NCI-H187 treated with DMSO at 0.1 percent for 48 hours (cell line): ENCODE measurements at places on chromosomes 1 and 21.

DNA sequence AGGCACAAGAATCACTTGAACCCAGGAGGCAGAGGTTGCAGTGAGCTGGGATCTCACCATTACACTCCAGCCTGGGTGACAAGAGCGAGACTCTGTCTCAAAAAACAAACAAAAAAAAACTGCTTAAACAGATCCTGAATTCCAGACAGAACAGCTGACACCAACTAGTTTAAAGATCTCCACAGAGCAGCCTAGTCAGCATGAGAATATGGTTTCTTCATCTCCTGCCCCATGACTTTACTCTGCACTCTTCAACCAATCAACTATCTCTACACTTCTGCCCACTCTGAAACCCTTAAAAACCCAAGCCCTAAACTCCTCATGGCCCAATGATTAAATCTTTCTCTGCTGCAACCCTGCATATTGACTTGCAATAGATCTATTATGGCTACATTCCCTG, 7.5 kb upstream of the PRRC2C start:
- no peak for DNase-seq

DNA sequence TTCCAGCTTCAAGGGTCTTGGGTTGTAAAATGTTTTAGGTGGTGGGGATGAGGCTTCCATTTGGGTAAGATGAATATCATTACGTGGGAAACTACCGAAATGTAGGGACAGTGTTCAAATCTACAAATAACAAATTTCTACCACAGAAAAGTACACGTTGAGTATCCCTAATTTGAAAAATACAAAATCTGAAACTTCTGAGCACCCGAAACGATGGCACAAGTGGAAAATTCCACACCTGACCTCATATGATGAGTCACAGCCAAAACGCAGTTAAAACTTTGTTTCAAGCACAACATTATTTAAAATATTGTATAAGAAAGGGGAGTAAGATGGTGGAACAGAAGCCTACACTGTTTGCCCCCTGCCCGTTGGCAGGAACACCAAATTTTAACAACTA, 8.8 kb upstream of the HENMT1 start:
- no peak for DNase-seq

DNA sequence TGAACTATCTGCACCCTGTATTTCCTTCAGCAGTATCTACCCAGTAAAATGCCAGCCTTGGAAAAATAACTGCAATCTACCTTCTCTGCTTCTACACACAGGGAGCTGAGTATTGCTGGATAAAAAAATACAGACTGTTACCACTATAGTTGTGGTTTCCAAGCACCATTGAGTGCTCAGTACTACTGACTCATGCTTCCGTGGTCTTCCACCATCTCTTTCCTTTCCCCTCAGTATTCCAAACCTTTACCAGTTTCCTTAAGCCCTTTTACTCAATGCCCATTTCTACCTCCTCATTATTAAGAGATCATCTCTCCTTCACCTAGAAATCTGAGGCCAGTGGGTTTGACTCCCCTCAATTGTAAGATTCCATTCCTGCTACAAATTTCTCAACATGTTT, 23.8 kb downstream of the GLMN start:
- no peak for DNase-seq

GRCh38 chr1:197845886-197846285, 56.5 kb upstream of the C1orf53 start:
- DNase-seq, result no peak

DNA sequence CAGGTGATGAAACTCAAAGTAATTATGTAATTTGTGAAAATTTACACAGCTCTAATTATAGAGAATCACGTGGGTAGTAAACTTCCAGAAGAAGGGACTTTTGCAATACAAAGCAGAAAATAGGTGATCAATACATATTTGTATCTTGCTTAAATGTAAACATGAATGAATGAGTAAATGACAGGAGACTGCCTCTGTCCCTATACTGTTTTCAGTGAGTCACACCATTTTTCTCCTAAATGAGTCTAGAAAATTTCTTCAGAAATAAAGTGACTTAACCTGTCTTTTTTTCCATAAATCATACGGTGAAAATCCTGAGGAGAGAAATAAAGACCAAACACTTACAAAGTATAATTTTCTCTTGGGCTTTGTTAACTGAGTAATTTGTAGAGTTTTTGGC, 11.9 kb downstream of the RAP1A start:
- no peak for DNase-seq

- no peak for DNase-seq
Observed at GRCh38 chr1:2429780-2430591, 17.6 kb upstream of the PEX10 start.

DNA sequence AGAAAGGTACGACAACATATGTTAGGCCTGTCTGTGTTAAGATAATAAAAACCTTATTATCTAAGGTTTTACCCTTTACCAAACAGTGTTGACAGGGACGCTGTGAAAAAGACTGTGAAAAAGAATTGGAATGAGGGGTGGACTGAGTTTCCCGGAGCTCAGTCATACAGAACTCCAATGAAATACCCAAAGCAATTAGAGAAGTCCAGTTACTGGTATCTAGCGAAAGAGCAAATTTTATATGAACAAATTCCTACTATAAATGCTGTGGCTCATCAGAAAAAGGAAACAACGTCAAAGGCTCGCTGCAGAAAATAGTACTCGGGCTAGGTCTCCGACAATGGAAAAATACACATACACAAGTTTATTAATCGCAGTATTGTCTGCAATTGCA, 708 bp upstream of the RBBP5 start:
- no peak for DNase-seq

- DNase-seq, result no peak
Observed at GRCh38 chr1:160624464-160624863, 22.4 kb downstream of the SLAMF1 start.

DNA sequence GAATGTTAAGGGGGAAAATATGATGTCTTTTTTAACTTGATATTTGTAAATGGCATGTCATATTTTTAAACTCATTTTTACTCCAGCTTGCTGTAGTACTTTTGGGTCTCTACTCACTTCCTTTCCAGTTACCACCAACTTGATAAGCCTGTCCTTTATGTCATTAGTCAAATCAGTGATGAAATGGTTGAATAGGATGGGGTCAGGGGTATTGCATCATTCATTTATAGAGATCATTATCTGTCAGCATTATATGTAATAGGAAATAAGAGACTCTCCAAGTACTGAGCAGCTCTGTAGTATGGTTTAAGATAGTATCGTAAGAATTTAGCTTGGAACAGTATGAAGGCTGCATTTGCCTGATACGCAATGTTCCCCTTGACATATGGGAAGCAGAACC, 227.3 kb downstream of the BRINP3 start:
- no peak for DNase-seq

GRCh38 chr1:245317217-245317616, 162.4 kb downstream of the KIF26B start:
- DNase-seq, result no peak

DNA sequence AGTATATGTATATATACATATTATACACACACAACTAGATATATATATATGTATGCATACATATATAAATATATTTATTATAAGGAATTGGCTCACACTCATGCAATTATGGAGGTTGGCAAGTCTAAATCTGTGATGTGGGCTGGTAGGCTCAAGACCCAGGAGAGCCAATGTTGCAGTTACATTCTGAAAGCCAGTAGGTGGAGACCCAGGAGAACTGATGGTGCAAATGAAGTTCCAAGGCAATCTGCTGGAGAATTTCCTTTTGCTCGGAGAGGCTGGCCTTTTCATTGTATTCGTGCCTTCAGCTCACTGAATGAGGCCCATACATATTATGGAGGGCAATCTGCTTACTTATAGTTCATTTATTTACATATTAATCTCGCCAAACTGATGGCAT, 9.4 kb downstream of the IVL start:
- DNase-seq, result peak; percentile 35

DNA sequence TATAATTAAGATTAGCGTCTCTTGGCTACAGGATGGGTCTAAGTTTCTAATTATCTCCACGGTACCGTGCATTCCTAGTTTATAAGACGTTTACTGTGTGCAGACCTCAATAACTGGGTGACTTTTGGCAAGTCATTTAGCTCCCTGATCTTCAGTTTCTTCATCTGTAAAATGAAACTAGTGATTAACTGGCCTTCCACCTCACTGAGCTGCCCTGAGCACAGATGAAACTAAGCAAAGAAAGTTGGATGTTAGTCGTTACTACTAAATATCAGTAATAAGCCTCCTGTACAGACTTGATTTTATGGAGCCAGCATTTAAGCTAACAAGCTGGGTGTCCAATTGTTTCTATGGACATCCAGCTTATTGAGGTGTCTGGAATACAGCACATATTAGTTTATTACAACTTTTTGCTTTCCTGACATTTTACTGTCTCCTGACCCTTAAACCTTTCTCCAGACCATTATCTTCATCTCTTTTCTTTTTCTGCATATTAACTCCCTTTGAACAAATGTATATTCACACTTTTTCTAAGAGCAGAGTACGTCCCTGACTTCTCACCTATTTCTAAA, 1.1 kb downstream of the CR2 start:
- DNase-seq, result no peak

- DNase-seq, result no peak
Observed at GRCh38 chr1:190022709-190023108, 455.0 kb downstream of the BRINP3 start.

GRCh38 chr1:48500541-48501450, 28.8 kb upstream of the SPATA6 start:
- DNase-seq, result no peak

- DNase-seq, result no peak
Observed at GRCh38 chr1:180131510-180131909, 23.2 kb upstream of the QSOX1 start.

- no peak for DNase-seq
Observed at GRCh38 chr1:224503161-224504118, 68.8 kb upstream of the WDR26 start.

DNA sequence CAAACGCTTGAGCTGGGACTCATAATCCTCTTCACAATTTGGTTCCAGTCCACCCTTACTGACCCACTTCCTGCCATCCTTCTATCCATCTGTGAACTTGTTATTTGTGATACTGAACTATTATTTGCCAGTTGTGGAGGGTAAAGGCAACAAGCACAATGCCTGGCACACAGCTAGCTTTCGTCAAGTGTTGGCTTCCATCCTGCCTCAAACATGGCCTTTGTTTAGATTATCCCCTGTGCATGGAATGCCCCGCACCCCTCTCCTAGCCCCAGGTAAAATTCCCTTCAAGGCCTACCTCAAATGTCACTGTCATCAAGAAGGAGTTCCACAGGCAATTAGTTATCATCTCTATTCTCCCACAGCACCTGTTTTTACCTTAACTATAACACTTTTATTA, 11.4 kb upstream of the CDCA8 start:
- DNase-seq, result no peak

DNA sequence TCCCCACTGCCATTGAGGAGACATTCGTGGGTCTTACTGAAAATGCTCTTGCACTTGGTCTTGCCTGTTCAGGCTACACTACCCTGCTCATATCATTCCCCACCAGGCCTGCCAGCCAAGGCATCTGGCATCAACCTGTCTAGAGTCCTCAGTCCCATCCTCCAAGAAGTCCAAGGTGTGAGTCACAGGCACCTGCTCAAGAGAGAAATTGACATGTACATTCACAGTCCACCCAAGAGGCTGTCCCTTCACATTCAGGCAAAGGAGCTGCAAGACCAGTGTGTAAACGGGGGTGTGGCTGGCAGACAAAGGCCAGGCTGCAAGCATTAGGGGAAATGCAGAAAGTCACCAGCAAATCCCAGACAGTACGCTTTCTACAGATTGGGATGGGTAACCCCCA, 13.1 kb upstream of the PLA2G2C start:
- DNase-seq, result no peak

- DNase-seq, result no peak
Observed at GRCh38 chr1:84726593-84727499, 36.6 kb upstream of the SSX2IP start.

DNA sequence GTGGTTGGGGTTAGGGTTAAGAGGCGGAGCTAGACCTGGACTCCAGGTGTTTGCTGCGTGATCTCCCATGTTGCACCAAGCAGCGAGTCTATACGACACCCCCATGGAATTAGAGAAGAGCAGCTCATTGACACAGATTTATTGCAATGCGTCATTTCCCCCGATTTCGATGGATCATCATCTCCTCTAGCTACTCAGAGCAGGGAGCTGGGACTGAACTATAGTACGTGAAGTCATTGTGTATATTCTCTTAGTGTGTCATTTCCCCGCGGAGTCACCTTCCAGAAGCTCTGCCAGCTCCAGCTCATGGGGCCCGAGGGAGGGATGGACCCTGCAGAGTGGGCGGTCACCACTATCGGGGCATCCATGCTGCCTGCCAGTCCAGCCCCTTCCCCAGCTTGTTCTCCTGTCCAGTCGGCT, 7.5 kb upstream of the C2CD2 start:
- DNase-seq, result no peak

- no peak for DNase-seq
Observed at GRCh38 chr1:234950598-234950997, 178.0 kb downstream of the TOMM20 start.

DNA sequence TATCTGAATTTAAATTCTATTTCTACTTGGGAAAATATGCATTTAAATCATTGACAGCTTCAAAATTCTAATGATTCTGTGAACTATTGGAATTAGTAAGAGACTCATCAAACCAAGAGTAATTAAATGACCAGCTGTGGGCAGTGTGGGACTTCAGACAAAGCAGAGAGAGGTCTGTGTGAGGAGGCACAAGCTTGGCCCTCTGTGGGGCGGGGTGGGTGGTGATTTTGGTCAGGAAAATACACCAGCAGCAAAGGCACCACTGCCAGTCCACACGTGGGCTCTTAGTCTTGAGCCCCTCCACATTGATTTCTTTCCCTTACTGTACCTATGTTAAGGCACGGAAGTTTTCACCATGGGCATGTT, 39.2 kb upstream of the RAB4A start:
- no peak for DNase-seq

- no peak for DNase-seq
Observed at GRCh38 chr1:204992201-204992997, 50.6 kb upstream of the CNTN2 start.

GRCh38 chr1:70090141-70090540, 115.2 kb downstream of the LRRC40 start:
- DNase-seq, result no peak

DNA sequence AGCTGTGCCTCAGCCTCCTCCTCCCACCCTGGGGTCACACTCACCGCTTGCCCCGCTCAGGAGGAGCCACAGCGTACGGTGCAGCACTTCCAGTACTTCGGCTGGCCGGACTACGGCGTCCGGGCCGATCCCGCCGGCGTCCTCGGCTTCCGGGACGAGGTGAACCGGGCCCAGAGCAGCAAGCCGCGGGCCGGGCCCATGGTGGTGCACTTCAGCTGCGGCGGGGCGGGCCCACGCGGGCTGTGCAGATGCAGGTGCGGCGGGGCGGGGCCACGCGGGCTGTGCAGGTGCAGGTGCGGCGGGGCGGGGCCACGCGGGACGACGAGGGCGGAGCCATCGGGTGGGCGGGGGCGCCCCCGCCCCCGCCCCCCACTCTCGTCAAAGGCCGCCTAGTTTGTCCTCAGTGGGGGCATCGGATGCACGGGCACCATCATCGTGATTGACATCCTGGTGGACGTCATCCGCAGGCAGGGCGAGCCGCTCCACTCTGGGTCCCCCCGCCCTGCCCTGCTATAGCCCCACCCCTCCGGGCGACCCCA, 5.5 kb downstream of the RNF223 start:
- DNase-seq, result no peak
